Neuronal stem cell (in vitro differentiated cells): ENCODE measurements at places on chromosomes 2 and 18.

DNA sequence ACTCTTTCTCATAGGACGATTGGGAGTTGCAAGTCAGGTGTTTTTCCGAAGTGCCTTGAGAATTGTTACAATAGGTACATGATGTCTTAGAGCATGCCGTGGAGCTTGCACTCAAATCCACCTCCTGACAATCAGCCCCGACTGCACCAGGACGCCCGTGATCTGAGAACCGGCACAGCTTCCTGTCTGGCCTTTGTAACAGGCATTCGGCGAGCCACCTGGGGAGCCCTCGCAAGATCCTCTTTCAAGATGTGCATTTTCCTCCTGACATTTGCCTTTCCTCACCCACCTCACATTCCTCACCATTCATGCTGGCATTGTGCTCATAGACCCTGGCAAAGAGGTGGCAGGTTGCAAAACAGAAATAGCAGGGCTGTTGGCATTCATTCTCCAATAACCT is 427.3 kb downstream of the GALR1 start:
- DNase-seq = no peak

DNA sequence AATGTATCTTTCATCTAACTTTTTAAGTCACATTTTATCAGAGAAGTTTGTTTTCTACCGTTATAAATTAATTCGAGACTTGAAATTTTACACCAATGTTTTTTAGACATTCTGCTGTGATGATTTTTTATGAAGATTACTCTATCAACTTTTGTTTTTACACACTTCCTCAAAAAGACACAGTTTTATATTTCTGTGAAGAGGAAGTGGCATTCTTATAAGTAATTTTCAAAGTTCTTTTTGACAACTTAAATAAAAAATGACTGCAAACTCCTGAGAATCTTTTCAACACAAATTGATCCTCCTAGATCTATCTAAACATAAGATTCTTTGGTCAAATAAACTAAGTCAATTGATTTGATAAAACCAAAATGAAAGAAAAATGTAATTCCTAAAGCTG is 13.7 kb downstream of the ANKRD44 start:
- DNase-seq = no peak

- DNase-seq = no peak
Observed at GRCh38 chr2:36963106-36963505, 3.2 kb downstream of the STRN start.

DNA sequence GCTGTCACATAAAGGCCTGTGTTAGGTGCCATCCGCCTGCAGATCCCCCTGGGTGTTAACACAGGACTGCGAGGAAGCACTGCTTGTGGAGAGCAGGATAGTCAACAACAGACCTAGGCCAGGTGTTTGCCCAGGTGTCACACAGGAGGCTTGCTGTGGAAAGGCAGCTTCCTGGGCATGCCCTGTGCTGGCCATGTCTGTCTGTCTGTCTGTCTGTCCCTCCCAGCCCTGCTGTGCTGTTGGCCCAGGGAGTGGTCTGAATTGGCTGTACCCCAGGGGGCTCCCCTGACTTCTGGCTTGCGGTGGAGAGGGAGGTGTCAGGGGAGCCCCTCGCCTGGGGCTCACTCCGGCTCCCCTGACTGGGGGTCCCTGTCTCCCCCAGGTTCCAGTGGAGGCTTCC is 53.2 kb downstream of the SH3BP4 start:
- no peak for DNase-seq

GRCh38 chr2:16525265-16525887 is 140.3 kb downstream of the CYRIA start:
- peak; percentile 36 for DNase-seq

GRCh38 chr2:136342138-136342537 is 224.2 kb upstream of the CXCR4 start:
- DNase-seq = no peak

- DNase-seq = no peak
Observed at GRCh38 chr2:58072102-58072501, 25.5 kb downstream of the VRK2 start.

GRCh38 chr2:38191516-38191915 is 115.6 kb upstream of the CYP1B1 start:
- no peak for DNase-seq

GRCh38 chr2:67783026-67783425 is 279.8 kb downstream of the C1D start:
- no peak for DNase-seq

DNA sequence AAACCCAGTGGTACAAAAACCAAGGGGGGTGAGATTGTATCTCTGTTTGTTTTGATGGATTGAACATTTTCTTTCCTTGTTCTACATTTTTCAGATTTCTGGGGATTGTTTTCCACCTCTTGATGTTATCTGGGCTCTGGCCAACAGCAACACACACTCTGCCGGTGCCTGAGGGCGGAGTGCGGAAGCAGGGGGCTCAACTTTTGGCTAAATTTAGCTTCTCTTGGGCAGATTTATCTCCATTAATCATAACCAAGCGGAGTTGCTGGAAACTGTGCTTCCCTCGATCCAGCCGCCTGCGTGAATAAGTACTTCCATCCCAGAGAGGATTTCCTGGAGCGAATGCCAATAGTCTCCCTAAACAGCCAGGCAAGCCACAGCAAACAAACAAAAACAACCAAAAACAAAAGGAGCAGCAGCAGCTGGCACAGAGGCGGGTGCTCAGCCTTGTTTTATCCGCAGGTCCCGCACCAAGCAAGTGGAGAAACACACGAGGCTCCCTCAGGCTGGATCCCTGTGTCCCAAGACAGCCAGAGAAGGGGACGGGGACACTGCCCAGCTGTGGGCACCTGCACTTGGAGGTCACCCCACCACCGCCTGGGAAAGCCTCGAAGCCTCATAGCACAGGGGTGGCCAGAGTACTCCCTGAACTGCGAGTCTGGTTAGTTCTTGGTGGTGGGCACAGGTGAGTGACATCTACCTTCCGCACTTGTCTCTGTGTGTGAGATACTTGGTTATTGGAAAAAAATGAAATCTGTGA is 143.4 kb downstream of the NDUFA10 start:
- no peak for DNase-seq

DNA sequence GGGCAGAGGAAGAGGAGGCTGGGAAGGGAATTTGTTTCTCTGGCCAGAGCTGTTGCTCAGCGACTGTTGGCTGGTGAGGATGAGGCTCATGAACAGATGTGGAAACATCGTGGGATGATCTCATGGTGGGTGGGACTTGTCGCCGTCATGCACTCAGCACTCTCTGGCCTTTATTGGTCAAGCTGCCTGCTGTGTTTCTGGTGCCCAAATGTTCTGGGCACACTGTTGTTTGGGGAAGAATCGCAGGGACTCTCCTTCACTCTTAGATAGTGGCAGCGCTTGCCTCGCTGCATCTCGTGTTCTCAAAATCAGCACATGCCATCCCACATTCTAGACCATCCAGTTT is 145.6 kb downstream of the AGAP1 start:
- DNase-seq = no peak

GRCh38 chr18:75109819-75110218 is 99.1 kb downstream of the PTGR3 start:
- DNase-seq = no peak

- no peak for DNase-seq
Observed at GRCh38 chr2:14530506-14530905, 102.0 kb upstream of the LRATD1 start.

GRCh38 chr2:214881647-214882202 is 72.2 kb upstream of the BARD1 start:
- no peak for DNase-seq

- DNase-seq = no peak
Observed at GRCh38 chr2:30914456-30914855, 107.2 kb upstream of the CAPN13 start.

- DNase-seq = no peak
Observed at GRCh38 chr2:27489118-27489497, 435 bp downstream of the IFT172 start.
